Kidney glomerular epithelial cell (primary cell): ENCODE measurements at places on chromosomes 2 and 18.
A peak's percentile ranks its signal among the peaks of the same experiment; 100 is the strongest.

DNA sequence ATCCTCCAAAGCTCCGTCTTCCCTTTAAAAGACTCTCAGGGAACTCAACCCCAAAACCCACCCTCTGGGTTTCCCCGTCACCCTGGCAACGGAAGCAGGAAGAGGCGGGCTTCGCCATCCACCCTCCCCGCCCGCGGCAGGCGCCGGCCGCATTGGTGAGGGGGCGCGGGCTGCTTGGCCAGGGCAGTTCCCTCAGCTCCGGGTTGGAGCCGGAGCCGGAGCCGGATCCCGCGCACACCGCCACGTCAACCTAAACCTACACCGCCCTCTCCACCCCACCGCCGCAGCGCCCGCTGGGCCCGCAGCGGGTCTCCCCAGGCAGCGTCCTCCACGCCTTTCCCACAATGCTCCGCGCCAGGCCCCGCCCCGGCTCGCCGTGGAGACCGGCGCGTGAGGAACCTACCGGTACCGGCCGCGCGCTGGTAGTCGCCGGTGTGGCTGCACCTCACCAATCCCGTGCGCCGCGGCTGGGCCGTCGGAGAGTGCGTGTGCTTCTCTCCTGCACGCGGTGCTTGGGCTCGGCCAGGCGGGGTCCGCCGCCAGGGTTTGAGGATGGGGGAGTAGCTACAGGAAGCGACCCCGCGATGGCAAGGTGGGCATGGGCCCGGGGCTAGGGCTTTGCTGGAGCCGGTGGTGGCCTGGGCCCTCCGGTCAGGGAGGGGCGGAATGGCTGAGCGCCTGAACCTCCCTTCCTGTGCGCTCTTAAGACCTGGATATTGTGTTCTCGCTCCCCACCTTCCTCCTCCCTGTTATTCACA lies at the start of gene DNAJC10:
Gene DNAJC10, plus strand, starts transcription at position 366 of the 758 bp plus-strand sequence. CDS start 1,830 bp downstream, outside the sequence.
- DNase-seq = peak; percentile 70

GRCh38 chr18:31649978-31650719 lies 34.2 kb downstream of the B4GALT6 start:
- no peak for DNase-seq

GRCh38 chr2:151476287-151476686 lies 66.6 kb downstream of the RIF1 start:
- DNase-seq = no peak

DNA sequence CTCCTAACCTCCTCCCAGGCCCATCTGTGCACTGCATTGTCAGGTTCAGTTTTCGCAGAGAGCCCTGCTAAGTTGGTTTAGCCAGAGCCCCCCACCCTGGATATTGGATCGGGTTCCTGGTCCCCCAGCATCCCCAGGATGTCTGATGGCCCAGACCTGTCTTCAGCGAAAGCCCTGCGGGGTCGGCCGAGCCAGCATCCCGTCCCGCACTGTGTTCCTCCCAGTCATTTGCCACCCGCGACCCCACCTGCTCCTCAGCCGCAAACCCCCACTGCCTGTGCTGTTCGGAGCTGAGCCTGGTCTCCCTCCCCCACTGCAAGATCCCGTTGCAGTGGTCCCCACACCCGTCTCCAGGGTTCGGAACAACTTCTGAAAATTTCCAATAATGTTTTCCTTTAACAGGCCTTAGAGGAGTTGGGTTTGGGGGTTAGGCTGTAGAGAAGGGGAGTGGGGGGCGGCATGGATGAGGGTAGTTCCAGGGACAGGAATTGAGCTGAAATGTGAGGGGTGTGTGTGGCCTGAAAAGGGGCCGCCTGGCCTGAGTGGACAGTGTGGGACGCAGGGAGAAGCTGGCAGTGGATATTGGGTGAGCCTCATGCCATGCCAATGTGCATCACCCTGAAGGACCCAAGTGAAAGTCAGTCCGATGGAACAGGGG lies 1.6 kb upstream of the COPS9 start:
- no peak for DNase-seq

GRCh38 chr2:776487-776886 lies 99.3 kb upstream of the TMEM18 start:
- no peak for DNase-seq

DNA sequence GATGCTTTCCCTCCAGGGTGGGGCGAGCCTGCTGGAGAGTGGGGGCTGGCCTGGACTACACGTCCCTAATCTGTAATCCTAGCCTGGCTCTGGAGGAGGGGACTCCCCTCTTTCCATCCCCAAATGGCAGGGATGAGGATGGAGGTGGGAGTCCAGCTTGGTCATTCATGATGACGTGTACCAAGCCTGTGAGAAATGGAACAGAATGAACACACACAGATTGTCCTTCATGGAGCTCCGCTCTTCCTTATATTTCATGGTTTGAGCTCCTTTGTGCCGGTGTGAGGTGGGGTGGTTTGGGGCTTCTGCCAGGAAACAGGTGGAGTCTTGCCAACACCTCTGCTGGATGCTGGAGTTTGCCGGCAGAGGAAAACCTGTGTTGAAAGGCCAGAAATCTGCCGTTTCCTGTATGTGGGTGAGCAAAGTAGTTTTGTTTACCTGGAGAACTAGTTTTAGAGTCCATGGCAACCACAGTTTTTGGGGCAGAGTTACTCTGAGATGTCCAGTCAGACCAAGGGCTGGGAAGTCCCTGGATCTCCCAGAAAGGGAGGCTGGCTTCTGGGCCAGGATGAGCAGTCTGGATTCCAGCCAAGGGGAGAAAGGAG lies 417.6 kb upstream of the MEX3C start:
- DNase-seq = peak; percentile 37

DNA sequence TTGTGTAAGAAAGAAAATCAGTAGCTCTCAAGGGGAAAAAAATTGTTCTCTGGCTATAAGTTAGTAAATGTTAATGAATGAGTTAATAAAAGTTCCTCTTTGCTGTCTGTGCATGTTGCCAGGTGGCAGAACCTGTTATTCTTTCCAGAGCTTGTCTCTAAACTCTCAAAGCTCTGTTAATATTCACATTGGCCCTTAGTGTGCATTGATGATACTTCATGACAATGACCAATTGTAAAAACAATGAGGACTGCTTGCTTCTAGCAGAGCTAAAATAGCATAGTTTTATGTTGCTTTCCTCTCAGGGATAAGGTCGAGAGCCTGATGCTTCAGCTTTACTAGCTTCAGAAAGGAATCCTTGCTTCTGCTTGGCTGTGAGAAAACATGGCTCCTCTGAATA lies 91.5 kb downstream of the RAD51AP2 start:
- DNase-seq = peak; percentile 53

GRCh38 chr2:237235383-237236095 lies 149.8 kb downstream of the COPS8 start:
- peak; percentile 8 for DNase-seq

GRCh38 chr2:218540015-218540414 lies 28.1 kb downstream of the USP37 start:
- no peak for DNase-seq

- no peak for DNase-seq
Observed at GRCh38 chr2:51807229-51807628, 775.3 kb upstream of the NRXN1 start.

DNA sequence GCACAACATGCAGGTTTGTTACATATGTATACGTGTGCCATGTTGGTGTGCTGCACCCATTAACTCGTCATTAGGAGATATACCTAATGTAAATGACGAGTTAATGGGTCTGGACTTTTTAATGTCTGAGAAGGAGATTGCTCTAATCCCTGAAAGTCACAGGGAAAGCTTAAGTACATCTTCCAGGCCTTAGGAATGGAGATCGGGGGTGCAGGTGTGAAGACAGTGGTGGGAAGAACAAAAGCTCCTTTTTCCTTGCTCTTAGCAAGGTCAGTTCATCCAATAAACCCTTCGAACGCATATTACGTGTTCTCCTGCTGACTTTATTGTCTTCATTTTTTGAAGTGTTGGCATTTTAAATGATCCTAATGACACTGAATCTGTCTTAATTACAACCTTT lies 50.8 kb upstream of the LAMA1 start:
- DNase-seq = no peak

DNA sequence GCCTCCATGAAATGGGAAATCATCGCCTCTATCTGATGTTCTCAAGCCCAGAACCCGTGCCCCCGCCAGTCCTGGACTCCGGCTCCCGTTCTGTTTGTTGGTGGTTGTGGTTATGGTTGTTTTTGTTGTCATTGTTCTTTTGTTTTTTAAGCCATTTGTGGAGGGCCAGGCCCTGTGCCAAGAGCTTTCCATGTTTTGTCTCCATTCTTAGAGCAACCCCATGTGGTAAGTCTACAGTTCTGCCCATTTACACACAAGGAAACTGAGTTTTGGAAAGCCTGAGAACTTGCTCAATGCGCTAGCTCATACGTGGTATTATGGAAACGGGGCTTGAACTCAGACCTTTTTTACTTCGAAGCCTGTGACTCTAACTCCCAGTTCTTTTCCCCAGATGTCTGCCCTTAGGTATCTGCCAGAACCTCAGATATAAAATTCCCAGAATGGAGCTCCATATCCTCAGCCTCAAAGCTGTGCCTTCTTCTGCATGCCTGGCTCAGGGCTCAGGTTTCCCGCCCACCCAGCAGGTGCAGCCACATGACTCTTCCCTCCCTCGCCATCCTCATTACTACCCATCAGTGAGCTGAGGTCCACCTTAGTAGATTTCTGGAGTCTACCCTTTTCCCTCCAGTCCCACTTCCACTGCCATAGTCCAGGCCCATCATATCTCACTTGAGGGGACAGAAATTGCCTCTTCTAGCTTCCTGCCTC lies 194.1 kb downstream of the KLHL29 start:
- DNase-seq = no peak
